ENCODE measurements at places on chromosomes 16 and 17.

GRCh38 chr17:70238646-70239045 lies 69.3 kb downstream of the KCNJ2 start:
- no peaks in the 10 kb centered on the region for H3K4me1 ChIP-seq
- H3K27me3 ChIP-seq: no peaks in the 10 kb centered on the region
- DNase-seq: no peak
- H3K36me3 ChIP-seq: no peaks in the 10 kb centered on the region

GRCh38 chr17:22703786-22704441 lies 1011.6 kb downstream of the KCNJ18 start:
- no peak overlapping the region for H3K27ac ChIP-seq
- no peaks in the 10 kb centered on the region for H3K4me1 ChIP-seq
- DNase-seq: no peak
- H3K27me3 ChIP-seq: peaks cover 2% of the 10 kb centered on the region
- no peak overlapping the region for H3K4me3 ChIP-seq

- no peaks in the 10 kb centered on the region for H3K36me3 ChIP-seq
- H3K4me1 ChIP-seq: no peaks in the 10 kb centered on the region
- no peak overlapping the region for H3K4me3 ChIP-seq
These were observed 28.0 kb downstream of the ZNF423 start for GRCh38 chr16:49827805-49828438.

- no peak overlapping the region for H3K4me3 ChIP-seq
- H3K27me3 ChIP-seq: peaks cover 18% of the 10 kb centered on the region
- H3K36me3 ChIP-seq: no peaks in the 10 kb centered on the region
- no peak for DNase-seq
- no peaks in the 10 kb centered on the region for H3K4me1 ChIP-seq
These were observed 4.8 kb upstream of the SHISA9 start for GRCh38 chr16:12896562-12896961.

DNA sequence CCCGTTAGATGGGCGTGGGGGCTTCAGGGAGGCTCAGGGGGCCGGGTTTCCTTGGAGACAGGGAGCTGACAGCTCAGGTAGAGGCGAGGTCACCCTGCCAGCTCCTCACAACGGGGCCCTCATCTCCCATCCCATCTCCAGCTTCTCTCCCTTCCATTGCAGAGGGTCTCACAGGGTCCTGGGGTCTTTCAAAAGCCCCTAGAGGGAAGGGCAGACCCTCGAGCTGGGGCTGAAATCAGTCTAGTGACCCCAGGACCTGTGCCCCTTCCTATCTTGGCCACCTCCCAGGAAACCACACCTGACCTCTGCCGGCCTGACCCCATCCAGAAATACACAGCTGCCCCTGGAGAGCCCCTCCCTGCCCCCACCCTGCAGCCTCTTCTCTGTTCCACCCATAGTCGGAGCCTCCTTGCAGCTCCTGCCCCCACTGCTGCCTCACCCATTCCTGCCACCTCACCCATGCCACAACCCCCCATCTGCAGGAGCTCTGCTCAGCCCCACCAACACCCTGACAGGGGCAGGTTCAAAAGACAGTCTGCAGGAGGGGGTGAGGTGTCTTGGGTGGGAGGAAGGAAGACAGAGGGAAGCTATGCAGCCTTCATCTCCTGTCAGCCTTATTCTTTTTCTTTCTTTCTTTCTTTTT lies 23.4 kb downstream of the PIK3R5 start:
- no peak overlapping the region for H3K27ac ChIP-seq
- no peak overlapping the region for H3K4me3 ChIP-seq
- no peak for DNase-seq
- no peaks in the 10 kb centered on the region for H3K27me3 ChIP-seq

- peak; percentile 80 for DNase-seq
- H3K36me3 ChIP-seq: no peaks in the 10 kb centered on the region
- no peak overlapping the region for H3K4me3 ChIP-seq
- H3K27me3 ChIP-seq: no peaks in the 10 kb centered on the region
- H3K4me1 ChIP-seq: peaks cover 4% of the 10 kb centered on the region
- H3K27ac ChIP-seq: peak overlapping the region; percentile 54
These were observed 8.8 kb downstream of the JUP start for GRCh38 chr17:41777574-41778188.

DNA sequence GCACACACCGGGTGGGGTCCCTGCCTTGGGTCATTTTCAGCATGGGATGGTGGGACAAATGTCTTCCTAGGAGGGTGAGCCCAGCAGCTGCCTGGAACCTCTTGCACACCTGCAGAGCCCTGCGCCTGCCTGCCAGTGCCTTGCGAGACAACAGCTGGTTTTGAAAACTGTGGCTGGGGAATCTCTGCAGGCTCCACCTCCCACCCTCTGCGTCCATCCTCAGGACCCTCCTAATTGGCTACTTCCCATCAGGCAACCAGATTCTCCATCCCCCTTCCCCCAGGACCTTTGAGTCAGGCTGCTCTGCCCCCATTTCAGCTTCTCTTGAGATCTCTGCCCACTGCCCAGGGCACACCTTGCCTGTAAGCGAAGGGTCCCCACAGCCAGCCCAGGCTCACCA lies 26.6 kb downstream of the PEMT start:
- no peaks in the 10 kb centered on the region for H3K27me3 ChIP-seq
- H3K4me1 ChIP-seq: peaks cover 11% of the 10 kb centered on the region
- H3K36me3 ChIP-seq: no peaks in the 10 kb centered on the region
- no peak for DNase-seq

DNA sequence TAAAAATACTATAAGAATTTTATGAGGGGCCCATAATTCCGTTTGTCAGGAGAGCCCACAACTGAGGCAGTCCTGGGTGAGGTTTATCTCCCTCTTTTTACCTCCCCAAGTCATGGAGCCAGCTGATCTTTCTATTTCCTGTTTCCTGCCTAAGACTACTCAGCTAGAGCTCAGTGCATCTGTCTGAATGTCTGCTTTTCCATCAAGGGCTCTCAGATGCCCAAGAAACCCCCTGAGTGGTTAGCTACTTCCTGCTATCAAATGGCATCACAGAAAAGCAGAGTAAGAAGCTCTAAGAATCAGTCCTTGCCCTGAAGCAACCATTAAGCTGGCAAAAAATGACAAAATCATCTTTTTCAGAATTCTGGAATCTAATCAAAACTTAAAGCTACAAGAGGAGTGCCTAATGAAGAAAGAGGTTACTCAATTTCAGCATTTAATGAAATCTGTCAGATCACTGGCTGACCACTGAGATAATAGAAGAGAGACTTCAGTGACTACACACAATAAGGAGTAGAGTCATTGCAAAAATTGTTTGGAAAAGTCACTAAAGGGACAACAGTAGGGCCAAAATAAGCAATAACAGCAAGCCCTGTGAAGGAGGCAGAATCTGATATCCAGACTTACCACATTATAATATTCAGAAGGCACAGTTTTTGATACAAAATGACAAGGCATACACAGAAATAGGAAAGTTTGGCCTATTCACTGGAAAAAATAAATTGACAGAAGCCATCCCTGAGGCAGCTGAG lies 150.1 kb downstream of the CYB561 start:
- H3K27ac ChIP-seq: no peak overlapping the region
- no peaks in the 10 kb centered on the region for H3K27me3 ChIP-seq
- H3K4me3 ChIP-seq: no peak overlapping the region
- no peaks in the 10 kb centered on the region for H3K4me1 ChIP-seq

DNA sequence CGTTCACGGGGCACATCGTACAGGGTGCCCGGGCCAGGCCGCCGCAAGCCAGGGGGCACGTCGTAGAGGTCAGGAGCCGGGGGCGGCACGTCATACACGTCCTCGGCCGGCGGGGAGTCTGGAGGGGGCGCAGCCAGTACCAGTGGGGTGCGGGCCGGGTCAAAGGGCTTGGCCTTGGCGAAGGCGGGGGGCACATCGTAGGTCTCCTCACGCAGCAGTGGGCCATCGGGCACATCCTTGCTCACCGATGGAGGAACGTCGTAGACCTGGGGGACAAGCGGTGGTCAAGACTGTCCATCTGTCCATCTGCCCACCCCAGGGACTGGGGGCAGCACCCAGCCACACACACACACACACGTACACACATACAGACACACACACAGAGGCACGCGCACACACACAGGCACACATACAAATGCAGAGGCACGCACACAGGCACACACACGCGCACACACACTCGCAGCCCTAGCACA lies 15.7 kb downstream of the BCAR1 start:
- H3K4me1 ChIP-seq: peaks cover 32% of the 10 kb centered on the region
- no peak for DNase-seq
- no peak overlapping the region for H3K27ac ChIP-seq

- no peaks in the 10 kb centered on the region for H3K36me3 ChIP-seq
- no peaks in the 10 kb centered on the region for H3K27me3 ChIP-seq
- H3K27ac ChIP-seq: no peak overlapping the region
- DNase-seq: no peak
- H3K4me3 ChIP-seq: no peak overlapping the region
These were observed 81.8 kb downstream of the AKAP1 start for GRCh38 chr17:57166803-57167202.

DNA sequence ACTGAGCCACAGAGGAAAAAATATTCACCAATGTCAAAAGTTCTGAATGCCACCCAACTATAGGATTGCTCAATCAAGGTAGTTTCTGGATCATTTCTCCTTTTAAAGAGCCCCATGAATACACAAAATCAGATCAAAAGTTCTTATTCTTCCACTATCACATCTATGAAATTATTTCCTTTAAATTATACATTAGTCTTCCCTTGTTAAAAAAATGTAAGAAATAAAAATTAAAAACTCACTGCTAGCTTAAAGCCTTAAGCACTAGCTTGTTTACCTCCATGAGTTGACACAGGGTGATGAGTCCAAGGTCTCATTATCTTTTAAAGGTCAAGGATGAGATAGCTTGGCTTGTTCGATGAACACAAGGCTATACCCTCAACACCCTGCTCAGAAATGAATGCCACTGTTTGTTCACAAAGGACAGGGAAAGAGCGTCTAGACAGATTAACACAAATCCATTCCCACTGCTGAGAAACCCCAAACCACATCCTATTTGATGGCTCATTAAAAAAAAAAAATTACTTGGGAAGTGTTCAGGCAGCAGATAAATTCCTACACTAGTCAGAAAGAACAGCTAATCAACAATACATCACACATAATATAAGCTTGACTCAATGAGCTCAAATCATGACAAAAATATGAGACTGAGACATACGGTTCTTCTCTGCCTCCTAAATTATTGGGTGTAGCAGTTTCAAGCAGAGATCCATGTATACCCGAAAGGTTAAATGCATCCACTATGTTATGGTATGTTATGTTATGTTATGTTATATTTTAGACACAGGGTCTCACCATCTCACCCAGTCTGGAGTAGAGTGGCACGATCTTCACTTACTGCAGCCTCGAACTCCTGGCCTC lies 118.9 kb downstream of the PARN start:
- no peaks in the 10 kb centered on the region for H3K36me3 ChIP-seq
- DNase-seq: no peak
- H3K27ac ChIP-seq: peak overlapping the region; percentile 78
- no peaks in the 10 kb centered on the region for H3K27me3 ChIP-seq
- H3K4me3 ChIP-seq: no peak overlapping the region

- H3K27ac ChIP-seq: no peak overlapping the region
- H3K27me3 ChIP-seq: no peaks in the 10 kb centered on the region
- peak; percentile 71 for DNase-seq
- no peaks in the 10 kb centered on the region for H3K36me3 ChIP-seq
These were observed 4.3 kb upstream of the NAGLU start for GRCh38 chr17:42531455-42532354.

GRCh38 chr17:42571435-42572225 lies 4.7 kb downstream of the MLX start:
- H3K27ac ChIP-seq: no peak overlapping the region
- H3K4me3 ChIP-seq: no peak overlapping the region
- peaks cover 61% of the 10 kb centered on the region for H3K36me3 ChIP-seq
- DNase-seq: no peak
- H3K27me3 ChIP-seq: no peaks in the 10 kb centered on the region

GRCh38 chr17:48981927-48982539 lies 13.6 kb upstream of the GIP start:
- H3K4me1 ChIP-seq: no peaks in the 10 kb centered on the region
- DNase-seq: no peak
- no peak overlapping the region for H3K27ac ChIP-seq
- H3K27me3 ChIP-seq: peaks cover 16% of the 10 kb centered on the region
- no peak overlapping the region for H3K4me3 ChIP-seq

GRCh38 chr17:19979917-19980770 lies 2.5 kb upstream of the AKAP10 start:
- H3K27me3 ChIP-seq: no peaks in the 10 kb centered on the region
- no peak overlapping the region for H3K27ac ChIP-seq
- DNase-seq: peak; percentile 67
- no peak overlapping the region for H3K4me3 ChIP-seq
- peaks cover 33% of the 10 kb centered on the region for H3K4me1 ChIP-seq

GRCh38 chr16:48369765-48370164 lies 15.4 kb downstream of the SIAH1 start:
- no peak for DNase-seq
- peaks cover 56% of the 10 kb centered on the region for H3K4me1 ChIP-seq
- no peaks in the 10 kb centered on the region for H3K27me3 ChIP-seq

DNA sequence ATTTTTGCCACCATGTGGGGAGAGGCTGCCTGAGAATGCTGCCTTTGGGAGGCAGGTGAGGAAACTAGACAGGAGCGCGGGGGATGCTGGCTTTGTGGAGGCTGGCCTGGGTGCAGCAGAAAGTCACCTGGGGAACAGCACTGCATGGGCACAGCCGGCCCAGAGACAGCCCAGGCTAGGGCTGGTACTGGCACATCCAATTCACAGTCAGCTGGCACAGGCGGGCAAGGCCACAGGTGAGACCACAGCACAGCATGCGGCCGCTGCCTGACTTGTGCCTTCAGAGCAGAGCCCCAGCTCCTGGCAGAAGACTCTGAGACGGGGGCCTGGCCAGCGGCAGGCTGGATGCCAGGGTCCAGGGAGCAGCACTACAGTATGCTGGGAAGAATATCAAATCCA lies 16.6 kb upstream of the PITPNM3 start:
- no peaks in the 10 kb centered on the region for H3K4me1 ChIP-seq
- DNase-seq: no peak
- no peak overlapping the region for H3K27ac ChIP-seq
- no peak overlapping the region for H3K4me3 ChIP-seq

- DNase-seq: no peak
- H3K27me3 ChIP-seq: no peaks in the 10 kb centered on the region
- H3K4me3 ChIP-seq: no peak overlapping the region
- H3K27ac ChIP-seq: no peak overlapping the region
- peaks cover 26% of the 10 kb centered on the region for H3K36me3 ChIP-seq
These were observed 14.4 kb downstream of the SLC38A7 start for GRCh38 chr16:58670177-58670576.

DNA sequence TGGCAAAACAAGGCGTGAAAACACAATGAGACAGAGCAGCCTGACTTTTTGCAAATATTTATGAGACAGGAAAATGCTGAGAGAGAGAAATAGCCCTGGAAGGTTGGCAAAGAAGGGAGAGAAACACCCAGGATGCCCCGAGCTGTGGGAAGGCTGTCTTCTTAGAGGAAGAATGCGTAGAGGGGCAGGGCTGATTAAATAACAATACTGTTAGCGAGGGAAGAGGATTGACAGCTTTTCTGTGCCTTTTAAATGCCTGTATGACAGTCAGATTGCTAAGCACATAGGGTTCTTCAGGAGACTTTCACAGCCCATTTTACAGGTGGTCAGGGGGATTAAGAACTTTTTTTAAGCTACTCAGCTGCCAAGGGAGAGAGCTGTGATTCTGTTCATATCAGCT lies 219.2 kb downstream of the SHISA9 start:
- no peak for DNase-seq
- H3K4me3 ChIP-seq: no peak overlapping the region
- no peaks in the 10 kb centered on the region for H3K4me1 ChIP-seq
- no peak overlapping the region for H3K27ac ChIP-seq
- H3K27me3 ChIP-seq: no peaks in the 10 kb centered on the region
- H3K36me3 ChIP-seq: no peaks in the 10 kb centered on the region

GRCh38 chr16:52690468-52690867 lies 143.5 kb upstream of the TOX3 start:
- no peaks in the 10 kb centered on the region for H3K36me3 ChIP-seq
- H3K4me1 ChIP-seq: no peaks in the 10 kb centered on the region
- H3K27ac ChIP-seq: no peak overlapping the region
- DNase-seq: no peak
- no peaks in the 10 kb centered on the region for H3K27me3 ChIP-seq
- H3K4me3 ChIP-seq: no peak overlapping the region
